ENCODE measurements at places on chromosomes 4 and X. TPM values are rescaled to one million over a fixed set of nuclear protein-coding genes. Genes with fewer than 3 reads are reported as not detected.

REPS2 gene
- 8.7 TPM for total RNA-seq

KIT gene
- 4.4 TPM for total RNA-seq

ENAM gene
- total RNA-seq, result not detected

FAM133A gene
- total RNA-seq, result not detected

CFAP97 gene
- 14.2 TPM for total RNA-seq

CNKSR2 gene
- 2.7 TPM for total RNA-seq

DNA sequence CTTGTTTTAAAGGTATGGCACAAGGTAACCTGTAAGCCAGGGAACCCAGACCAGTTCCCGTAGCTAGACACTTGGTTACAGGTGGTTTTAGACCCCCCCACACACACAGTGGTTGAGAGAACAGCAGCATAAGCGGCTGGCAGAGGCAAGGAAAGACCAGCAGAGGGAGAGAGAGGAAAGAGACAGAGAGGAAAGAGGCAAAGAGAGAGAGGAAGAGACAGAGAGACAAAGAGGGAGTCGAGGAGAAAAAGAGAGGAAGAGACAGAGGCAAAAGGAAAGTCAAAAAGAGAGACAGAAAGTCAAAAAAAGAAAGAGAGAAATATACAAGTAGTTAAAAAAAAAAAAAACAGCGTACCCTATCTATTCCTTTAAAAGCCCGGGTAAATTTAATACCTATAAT is 19.5 kb upstream of the PCSK1N start:
- H3K27me3 ChIP-seq, result no peaks in the 10 kb centered on the region
- H3K36me3 ChIP-seq, result no peaks in the 10 kb centered on the region
- no peak overlapping the region for H3K27ac ChIP-seq
- H3K4me1 ChIP-seq, result no peaks in the 10 kb centered on the region
- H3K4me3 ChIP-seq, result no peak overlapping the region

DNA sequence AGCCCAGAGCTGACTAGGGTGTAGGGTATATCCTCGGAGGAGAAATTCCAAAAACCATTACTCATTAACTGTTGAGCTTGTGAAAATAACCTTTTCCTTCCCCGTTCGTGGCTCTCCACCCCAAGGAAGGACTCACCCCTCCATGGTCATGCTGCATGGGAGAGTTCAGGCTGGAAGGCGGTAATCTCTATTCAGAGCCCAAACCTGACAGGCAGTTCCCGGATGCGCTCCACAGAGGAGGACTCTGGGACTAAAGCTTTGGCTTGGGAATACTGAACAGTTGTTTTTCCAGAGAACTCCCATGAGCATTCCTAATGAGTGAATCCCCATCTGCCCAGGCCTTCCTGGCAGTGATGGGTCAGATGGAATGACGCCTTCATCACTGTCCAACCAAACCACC is 125.4 kb downstream of the BCOR start:
- H3K27ac ChIP-seq, result no peak overlapping the region
- no peaks in the 10 kb centered on the region for H3K4me1 ChIP-seq
- no peaks in the 10 kb centered on the region for H3K27me3 ChIP-seq
- H3K4me3 ChIP-seq, result no peak overlapping the region

GRCh38 chr4:25861951-25862410 is 807 bp downstream of the SEL1L3 start:
- peak overlapping the region; percentile 94 for H3K27ac ChIP-seq
- H3K4me1 ChIP-seq, result peaks cover 48% of the 10 kb centered on the region
- peak; percentile 69 for DNase-seq
- peak overlapping the region; percentile 88 for H3K4me3 ChIP-seq
- no peaks in the 10 kb centered on the region for H3K27me3 ChIP-seq

DNA sequence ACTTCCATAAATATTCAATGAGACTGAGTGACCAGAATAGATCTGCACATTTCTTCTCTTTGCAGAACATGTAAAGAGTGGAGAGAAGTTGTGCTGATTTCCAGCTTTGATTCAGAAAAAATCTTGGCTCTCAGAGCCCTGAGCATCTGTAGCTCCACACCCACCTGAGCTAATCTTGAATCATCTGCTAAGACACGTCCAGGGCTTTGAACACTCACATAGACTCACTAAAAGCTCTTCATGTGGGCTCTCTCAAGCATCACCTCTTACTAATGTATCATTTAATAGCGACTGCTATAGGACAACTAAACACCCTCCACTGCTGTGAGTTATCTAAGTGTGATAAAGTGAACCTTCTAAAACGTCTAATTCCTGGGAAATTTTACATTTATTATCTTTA is 147.7 kb upstream of the GRIA3 start:
- H3K27ac ChIP-seq, result no peak overlapping the region
- no peak for DNase-seq
- no peak overlapping the region for H3K4me3 ChIP-seq
- H3K27me3 ChIP-seq, result no peaks in the 10 kb centered on the region
- no peaks in the 10 kb centered on the region for H3K4me1 ChIP-seq

DNA sequence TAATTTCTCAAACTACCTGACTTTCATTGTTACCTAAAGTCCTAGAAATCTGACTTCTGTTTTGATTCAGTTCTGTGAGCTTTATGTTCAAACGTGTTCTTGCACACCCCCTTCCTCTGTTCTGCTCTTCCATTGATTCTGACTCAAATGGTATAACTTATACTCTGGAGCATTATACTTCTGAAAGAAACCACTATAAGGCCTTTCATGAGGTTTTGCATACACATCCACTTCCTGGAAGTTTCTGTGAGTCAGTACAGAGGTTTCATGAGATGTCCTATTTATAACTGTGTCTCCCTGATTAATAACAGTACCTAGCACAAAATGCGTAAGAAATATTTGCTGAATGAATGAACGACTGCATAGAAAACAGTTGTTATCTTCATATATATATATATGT is 540.2 kb upstream of the CT83 start:
- no peaks in the 10 kb centered on the region for H3K36me3 ChIP-seq
- H3K27ac ChIP-seq, result no peak overlapping the region
- H3K4me1 ChIP-seq, result no peaks in the 10 kb centered on the region
- no peak for DNase-seq
- H3K27me3 ChIP-seq, result no peaks in the 10 kb centered on the region

DNA sequence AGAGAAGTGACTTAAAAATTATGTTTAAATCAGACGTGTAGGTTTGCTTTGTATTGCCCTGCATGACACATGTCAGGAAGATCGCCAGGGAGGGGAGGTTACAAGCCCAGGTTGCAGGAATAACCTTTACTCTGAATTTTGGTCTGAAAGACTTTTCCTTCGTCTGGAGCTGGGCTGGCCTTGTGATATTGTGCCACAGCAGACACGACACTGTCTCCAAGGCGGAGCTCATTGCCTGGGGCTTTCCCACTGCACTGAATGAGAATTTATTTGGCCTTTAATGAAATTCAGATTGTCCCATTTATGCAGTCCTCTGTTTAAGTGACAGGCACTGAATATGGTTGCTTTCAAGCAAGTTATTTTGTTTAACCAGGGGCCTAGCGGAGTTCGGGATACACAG is 45.1 kb downstream of the RHOH start:
- peak; percentile 44 for DNase-seq
- peaks cover 3% of the 10 kb centered on the region for H3K4me1 ChIP-seq
- H3K27ac ChIP-seq, result no peak overlapping the region
- no peak overlapping the region for H3K4me3 ChIP-seq
- H3K36me3 ChIP-seq, result no peaks in the 10 kb centered on the region

DNA sequence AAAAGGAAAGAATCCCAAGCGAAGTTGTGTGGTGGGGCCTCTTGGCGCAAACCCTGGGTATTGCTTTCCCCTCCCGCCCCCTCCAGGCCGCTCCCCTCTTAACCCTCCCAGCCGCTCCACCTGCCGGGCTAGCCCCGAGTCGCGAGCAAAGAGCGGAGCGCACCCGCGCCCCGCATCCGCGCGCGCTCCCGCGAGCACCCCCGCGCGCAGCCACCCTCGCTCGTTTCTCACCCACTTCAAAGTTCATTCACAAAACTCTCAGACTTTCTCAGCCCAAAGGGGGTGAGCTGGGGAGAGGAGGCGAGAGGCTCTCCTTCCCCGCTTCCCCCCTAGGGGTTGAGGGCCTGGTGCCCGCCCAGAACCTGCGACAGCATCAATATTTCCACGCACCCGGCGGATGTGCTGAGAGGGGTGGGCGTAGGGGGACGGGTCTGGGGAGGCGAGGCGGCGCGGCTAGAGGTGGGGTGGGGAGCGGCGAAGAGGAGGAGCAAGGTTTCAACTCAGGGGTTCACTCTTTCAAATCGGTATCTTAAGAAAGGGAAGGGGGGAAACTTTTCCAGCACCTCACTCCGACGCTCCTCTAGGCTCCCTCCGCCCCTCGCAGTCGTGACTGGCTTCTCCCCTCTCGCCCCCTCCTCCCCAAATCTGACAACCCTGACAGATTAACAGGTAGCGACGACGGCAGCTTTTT is 1.8 kb downstream of the MAML3 start:
- H3K4me3 ChIP-seq, result peak overlapping the region; percentile 57
- H3K36me3 ChIP-seq, result no peaks in the 10 kb centered on the region
- no peaks in the 10 kb centered on the region for H3K4me1 ChIP-seq
- peak overlapping the region; percentile 88 for H3K27ac ChIP-seq
- no peaks in the 10 kb centered on the region for H3K27me3 ChIP-seq

GRCh38 chr4:134935320-134935719 is 733.7 kb upstream of the PABPC4L start:
- no peak for DNase-seq
- no peaks in the 10 kb centered on the region for H3K4me1 ChIP-seq
- H3K27ac ChIP-seq, result no peak overlapping the region
- H3K36me3 ChIP-seq, result no peaks in the 10 kb centered on the region
- no peak overlapping the region for H3K4me3 ChIP-seq

DNA sequence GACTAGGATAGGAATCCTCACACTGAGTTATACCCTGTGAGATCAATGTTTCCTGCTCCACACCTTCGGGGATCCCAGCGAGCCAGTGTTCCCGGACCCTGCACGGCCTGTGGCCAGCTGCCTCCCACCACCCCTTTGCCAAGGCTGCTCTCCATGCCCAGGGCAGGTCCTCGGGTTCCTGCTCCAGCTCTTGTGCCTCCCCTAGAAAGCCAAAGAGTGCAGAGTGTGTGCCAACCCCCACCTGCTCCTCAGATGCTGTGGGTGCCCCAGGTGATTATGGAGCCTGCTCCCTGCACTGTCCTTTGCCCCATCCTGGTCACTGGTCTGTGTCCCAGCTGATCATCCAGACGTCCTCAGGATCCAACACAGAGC is 246.4 kb downstream of the AFAP1 start:
- H3K27ac ChIP-seq, result no peak overlapping the region
- DNase-seq, result no peak
- H3K4me3 ChIP-seq, result no peak overlapping the region
- H3K4me1 ChIP-seq, result no peaks in the 10 kb centered on the region
- H3K27me3 ChIP-seq, result no peaks in the 10 kb centered on the region
